ENCODE measurements at places on chromosomes 7 and 10. TPM values are rescaled to one million over a fixed set of nuclear protein-coding genes. Genes with fewer than 3 reads are reported as not detected.

The C10orf67 gene
- under 0.01 TPM for total RNA-seq

The ATP6V0E2 gene
- total RNA-seq: 5.6 TPM

The SPOCK2 gene
- 0.34 TPM for total RNA-seq

The SBDS gene
- 167 TPM for total RNA-seq

The UPK3B gene
- 1.4 TPM for total RNA-seq

The GPR26 gene
- under 0.01 TPM for total RNA-seq
